ENCODE measurements at places on chromosomes 4 and X.

DNA sequence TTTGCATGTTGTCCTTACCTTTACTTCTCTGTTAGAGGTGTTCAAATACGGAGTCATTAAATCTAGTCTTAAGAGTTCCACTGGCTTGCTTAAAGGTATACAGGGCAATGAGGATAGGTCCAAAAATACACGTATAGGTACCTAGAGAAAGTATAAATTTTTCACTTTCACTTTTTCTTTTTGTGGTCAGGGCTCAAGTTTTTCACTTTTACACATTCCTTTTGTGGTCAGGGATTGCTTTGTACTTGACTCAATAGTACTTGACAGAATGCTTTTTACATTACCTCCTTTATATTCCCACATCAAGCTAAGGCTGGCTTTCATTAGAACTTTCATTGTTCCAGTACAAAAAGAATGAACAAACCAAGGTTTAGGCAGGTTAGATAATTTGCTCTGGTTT lies 21.7 kb downstream of the TMEM184C start:
- no peak for DNase-seq

GRCh38 chr4:102281171-102281839 lies 64.0 kb downstream of the SLC39A8 start:
- DNase-seq, result no peak

DNA sequence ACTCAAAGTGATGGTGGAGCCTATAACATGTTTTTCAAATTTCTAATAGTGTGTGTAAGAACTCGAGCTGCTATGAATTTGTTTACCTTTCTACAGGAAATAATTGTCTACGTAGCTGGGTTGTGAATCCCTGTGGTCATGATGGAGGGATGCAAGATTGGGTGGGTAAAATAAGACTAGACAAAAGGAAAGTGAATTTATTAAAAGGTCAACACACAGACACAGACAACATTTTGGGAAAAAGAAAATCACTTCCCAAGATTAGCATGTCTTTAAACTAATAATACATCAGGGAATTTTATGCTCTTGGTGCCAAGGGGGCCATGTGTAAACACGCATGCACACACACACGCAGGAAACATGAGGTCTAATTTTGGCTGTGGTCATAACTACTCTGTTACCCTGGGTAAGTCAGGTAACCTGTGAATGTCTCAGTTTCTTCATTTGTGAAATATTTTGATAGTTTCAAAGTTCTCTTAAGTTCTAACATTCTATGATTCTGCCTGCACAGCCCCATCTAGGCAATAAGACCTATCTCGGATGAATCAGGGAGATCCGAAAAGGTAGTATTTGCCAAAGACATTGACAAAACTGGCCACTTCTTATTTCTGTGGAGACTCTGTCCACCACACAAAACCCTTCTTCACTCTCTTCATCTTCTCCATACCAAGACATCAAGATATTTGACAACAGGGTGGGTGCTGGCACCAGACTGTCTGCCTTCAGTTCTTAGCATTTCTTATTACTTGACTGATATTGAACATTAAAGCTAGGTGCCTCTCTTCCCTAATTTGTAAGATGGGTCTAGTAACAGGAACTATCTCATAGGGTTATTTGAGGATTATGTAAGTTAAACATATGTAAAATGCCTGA lies 1.6 kb upstream of the UNC5C start:
- no peak for DNase-seq

GRCh38 chr4:156100651-156101050 lies 147.0 kb upstream of the CTSO start:
- no peak for DNase-seq

DNA sequence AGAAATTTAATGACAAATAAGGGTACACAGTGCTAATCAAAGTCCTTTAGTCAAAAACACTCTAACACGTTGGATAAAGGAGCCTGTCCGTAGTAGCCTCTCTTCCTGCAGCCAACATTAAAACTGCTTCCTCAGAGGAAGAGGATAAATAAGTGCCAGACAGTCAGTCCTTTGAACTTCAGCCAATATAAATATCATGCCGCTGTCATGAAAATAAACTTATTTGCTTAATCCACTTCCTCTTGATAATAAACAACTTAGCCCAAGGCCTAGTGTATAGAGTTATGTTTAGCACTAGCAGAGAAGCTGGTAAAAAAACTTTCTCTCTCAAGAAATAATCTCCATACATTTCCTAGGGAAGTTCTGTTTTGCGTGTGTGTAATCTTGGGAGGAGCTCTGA lies 196.7 kb downstream of the HS3ST1 start:
- no peak for DNase-seq

- no peak for DNase-seq
These were observed 234.1 kb downstream of the CPE start for GRCh38 chr4:165612936-165613335.

GRCh38 chrX:138669693-138670092 lies 41.8 kb downstream of the FGF13 start:
- DNase-seq, result no peak

- no peak for DNase-seq
These were observed 17.2 kb upstream of the COL25A1 start for GRCh38 chr4:109319684-109320083.

GRCh38 chr4:38663090-38663800 lies 754 bp upstream of the KLF3 start:
- DNase-seq, result no peak

GRCh38 chr4:139453041-139453370 lies 915 bp upstream of the RAB33B start:
- peak; percentile 74 for DNase-seq

DNA sequence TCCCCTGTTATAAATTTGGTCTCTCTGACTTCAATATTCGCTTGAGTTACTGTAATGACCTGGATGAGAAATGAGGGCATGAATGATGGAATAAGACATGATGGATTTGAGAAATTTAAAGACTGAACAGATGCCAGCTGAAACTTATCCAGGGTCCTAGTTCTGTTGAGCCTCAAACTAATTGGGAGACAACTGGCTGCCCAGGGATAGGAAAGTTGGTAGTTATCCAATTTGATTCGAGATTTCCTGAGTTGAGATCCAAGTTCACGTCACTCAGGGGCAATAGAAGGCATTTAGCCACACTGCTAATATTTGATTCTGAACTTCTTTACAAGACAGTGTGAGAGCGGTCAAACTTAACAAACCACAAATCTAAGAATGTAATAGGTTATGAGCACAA lies 159.0 kb upstream of the CXCL13 start:
- no peak for DNase-seq

DNA sequence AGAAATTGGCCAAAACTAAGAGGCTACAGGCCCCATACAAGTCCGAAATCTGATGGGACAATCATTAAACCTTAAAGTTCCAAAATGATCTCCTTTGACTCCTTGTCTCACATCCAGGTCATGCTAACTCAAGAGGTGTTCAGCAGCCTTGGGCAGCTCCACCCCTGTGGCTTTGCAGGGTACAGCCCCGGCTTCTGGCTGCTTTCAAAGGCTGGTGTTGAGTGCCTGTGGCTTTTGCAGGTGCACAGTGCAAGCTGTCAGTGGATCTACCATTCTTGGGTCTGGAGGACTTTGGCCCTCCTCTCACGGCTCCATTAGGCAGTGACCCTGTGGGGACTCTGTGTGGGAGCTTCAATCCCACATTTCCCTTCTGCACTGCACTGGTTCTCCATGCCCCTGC lies 329.1 kb upstream of the MAD2L1 start:
- DNase-seq, result no peak

DNA sequence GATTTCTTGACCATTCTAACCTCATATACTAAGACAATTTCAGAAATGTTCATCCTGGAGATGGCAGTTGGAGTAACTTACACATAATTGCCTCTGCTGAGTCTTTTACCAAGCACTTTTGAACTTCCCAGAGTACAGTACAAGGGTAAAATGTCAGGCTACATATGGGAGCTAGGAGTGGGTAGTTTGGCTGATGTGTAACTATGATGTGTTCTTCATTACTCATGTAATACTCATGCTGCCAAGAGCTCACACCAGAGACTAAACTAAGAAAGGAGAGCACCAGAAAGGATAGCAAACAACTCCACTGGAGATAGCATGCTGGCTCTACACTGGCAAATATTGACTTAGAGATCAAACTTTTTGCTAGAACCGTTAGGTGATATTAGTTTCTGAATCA lies 194.0 kb downstream of the PDGFRA start:
- DNase-seq, result no peak

GRCh38 chr4:152258804-152259708 lies 276.8 kb downstream of the FBXW7 start:
- DNase-seq, result no peak

DNA sequence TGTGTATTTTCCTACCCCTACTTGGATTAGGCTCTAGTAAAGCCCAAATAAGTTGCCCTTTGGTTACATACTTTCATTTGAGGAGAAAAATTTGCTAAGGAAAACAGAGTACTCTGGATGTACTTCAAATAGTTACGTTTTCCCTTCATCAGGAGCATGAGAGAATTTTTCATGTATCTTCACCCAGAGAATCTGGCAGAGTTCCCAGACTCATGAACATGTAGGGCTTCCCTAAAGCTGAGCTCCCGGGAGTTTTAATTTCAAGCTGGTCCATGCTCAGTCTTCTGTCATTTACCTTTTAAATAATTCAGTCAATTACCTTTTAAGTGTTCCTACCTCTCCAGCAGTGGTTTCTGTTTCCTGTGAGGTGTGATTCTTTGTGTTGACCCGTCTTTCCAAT lies 367.5 kb upstream of the GRID2 start:
- DNase-seq, result no peak

DNA sequence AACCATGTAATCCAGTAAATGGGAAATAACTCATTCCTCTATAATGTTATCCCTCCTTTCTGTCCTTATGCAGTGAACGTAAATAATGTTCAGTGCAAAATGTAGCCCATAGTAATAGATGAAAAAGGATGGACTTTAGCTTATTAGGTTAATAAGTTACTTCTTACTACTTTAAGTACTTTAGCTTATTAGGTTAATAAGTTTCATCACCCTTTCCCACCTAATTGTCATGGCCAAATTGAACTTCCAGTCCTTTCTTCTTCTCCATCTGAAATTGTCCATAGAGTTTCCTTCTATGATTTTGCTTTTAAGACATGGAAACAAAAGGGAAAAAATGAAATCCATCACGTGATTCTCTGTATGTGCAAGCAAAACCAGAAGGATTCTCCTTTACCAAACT lies 15.2 kb upstream of the TMEM165 start:
- DNase-seq, result no peak

DNA sequence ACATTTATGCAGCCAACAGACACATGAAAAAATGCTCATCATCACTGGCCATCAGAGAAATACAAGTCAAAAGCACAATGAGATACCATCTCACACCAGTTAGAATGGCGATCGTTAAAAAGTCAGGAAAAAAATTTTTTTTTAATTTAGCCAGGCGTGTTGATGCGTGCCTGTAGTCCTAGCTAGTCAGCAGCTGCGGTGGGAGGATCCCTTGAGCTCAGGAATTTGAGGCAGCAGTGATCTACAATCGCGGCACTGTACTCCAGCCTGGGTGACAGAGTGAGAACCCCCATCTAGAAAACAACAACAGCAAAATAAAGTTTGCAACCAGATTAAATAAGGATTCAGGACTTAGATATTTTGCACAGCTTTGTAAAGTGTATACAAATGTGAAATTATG lies 65.7 kb upstream of the ALG13 start:
- no peak for DNase-seq

GRCh38 chrX:104659005-104659744 lies 93.2 kb downstream of the IL1RAPL2 start:
- DNase-seq, result no peak

DNA sequence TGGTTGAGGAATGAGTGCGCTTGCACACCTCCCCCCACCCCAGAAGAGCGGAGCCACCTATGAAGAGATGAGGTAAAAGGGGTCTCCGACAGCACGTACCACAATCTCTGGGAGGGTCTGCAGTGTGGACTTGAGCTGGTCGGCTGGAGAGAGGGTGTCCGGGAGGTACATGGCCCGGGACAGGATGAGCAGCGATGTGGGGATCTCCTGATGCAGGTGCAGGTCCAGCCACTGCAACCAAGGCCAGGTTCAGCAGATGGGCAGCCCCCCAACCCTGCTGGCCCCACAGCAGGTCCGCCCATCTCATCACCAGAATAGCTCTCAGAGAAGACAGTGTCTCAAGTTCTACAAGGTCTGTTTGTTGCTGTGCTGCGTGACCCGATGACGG lies 30.4 kb downstream of the FGFR3 start:
- DNase-seq, result no peak

DNA sequence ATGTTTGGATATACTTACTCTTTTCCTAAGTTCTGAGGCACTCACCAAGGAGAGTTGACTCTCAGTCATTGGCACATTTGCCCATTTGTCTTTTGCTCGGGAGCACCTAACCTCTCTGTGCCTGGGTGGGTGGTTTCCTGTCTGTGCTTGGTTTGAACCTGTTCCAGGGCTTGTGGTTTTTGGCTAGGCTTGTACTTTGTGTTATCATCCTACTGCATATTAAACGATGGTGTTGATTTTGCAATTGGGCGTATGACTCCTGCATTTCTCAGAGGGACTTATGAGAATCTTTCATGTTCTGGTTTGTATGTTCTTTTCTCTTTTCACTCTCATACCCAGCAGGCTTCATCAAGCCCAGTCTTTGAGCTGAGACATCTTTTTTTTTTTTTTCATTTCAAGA lies 161.7 kb downstream of the BTC start:
- DNase-seq, result peak; percentile 60
